ENCODE measurements at places on chromosomes 7 and 10.

- no peak for DNase-seq
Observed at GRCh38 chr7:77199013-77199966, at the start of gene FGL2. Gene FGL2 (minus strand): TSS chr7:77199819. CDS start chr7:77199793, 26 bp downstream.

DNA sequence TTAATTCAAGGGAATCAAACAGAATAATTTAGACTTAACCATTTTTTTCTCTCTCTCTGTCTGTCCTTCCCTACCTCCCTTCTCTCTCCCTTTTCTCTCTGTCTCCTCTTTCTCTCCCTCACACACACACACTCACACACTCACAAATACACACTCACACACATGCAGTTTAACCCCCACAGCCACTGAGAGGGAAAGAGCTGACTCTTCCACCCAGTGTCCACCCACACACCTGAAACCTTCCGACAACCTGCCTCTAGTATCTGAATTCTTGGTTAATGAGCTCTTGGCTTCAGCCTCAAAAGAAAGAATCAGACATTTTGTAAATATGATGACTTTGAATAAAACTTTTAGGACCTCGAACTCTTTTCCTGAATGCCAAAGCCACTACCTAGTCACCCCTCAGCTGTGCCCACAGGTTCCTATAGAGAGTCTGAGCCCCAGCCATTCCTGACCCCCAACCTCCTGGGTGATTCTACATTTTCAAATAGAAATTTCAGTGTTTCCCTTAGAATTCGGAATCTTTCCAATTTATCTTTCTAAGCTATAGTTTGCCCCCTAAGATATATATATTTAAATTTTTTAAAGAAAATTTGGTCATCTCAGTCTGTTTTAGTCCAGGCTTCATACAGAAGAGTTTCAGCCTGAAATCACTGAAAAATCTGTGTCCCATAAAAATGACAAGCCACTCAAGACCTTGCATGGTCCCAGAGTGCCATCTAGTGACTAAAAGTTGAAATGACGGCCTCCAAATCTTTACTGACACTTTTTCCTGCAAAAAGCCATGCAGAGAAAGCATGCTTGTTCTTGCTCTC lies 202.8 kb downstream of the IPMK start:
- no peak for DNase-seq

- DNase-seq = no peak
Observed at GRCh38 chr7:147413557-147413870, 1177.1 kb upstream of the C7orf33 start.

- no peak for DNase-seq
Observed at GRCh38 chr7:25857376-25858067, 294.5 kb upstream of the NFE2L3 start.

DNA sequence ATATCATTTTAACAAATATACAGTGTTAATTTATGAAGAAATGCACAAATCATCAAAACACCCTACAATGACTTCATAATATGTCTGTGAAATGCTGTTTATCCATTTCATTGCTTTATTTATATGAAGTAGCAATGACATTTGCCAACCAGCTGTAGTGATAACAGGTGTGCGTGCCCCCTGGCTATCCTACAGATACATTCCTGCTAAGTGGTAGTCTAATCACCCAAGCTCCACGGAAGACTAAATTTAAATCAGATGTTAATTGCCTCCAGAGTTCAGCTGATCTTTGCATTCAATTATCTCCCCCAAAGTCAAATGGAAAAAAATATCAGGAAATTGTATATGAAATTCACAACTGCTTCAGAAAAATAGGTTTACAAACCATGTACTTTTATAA lies 1164.2 kb upstream of the LRRN3 start:
- no peak for DNase-seq

DNA sequence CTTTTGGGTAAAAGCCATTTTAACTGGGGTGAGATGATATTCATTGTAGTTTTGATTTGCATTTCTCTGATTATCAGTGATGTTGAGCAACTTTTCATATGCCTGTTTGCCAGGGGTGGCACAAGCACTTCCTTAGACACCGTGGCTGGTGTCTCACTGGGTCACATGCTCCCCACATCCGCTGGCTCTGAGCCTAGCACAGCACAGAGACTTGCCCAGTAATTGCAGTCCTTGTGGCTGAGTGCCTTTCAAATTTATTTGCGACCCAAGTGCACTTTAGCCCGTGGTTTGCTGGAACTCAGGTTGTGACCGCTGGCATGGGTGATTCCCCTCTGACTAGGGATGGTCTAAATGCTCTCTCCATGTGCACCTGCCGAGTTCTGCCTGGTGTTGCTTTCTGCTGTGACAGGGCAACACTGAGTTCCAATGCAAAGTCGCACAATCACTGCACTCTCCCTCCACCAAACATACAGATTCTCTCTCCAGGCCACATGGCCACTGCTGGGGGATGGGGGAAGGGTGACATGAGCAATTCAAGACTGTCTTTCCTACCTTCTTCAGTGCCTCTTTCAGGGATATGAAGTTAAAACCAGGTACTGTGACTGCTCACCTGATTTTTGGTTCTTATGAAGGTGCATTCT lies 66.5 kb downstream of the ZNF277 start:
- DNase-seq = no peak

DNA sequence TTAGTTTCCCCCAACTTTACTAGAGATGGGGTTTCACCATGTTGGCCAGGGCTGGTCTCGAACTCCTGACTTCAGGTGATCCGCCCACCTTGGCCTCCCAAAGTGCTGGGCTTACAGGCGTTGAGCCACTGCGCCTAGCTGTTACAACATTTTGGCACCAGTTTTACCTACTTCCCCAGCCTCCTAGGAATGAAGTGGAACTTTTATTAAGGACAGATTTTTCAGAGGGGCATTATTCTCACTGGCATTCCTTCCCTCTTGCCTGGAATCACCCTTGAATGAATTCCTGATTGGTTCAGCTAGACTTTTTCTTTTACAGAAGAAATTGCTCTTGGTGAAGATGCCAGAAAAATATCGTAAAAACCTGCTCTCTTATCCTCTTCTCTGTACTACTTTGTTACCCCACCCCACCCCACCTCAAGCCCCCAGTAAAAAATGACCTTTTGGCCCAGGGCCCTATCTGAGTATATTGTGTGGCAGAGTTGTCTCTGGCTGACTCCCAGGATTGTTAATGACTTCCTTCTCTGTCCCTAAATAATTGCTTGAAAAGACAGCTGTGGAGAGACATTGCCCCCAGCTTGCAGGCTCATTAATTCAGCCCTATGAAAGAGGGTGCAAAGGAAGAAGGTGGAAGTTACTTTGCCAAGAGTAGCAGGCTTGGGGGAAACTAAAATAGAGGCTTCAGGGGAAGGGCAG lies 189.6 kb downstream of the AUTS2 start:
- DNase-seq = no peak

DNA sequence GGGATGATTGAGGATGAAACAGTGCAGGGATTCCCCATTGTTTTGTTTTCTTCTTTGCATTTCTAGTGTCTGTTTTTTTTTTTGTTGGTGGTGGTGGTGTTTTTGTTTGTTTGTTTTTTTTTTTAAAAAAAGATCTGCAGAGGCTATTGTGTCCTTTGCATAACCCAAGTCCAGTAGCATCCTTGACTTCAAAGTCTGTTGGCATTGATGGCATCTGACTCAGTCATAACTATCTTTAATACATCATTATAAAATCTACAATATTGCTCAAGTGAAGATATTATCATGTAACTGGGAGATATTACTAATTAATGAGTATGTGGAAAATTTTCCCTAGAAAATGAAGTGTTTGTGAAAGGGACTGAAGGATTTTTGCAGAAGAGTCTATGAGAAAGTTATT lies 70.2 kb downstream of the KIAA1217 start:
- no peak for DNase-seq

GRCh38 chr10:104931612-104932134 lies 290.6 kb downstream of the SORCS3 start:
- DNase-seq = no peak

DNA sequence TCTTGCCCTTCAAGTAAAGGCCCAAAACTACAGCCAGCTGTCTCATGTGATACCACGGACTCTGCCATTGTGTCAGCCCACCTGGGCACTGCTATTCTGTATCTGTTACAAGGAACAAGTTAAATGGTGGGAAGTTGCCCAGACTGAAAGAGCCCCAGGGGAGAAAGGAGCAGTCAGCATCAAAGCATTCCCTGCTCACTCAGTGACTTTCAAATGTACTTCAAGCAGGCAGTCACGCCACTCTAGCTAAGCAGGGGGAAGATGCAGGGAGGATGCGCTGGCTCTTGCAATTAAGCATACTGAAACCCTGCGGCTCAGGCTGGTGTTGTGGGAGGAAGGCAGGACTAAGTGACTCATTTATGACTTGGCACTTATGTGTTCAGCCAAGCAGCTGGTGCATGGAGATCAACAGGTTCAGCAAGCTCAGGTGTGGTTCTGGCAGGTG lies 1249.6 kb downstream of the TYW1 start:
- DNase-seq = no peak

GRCh38 chr7:2071133-2071832 lies 161.5 kb downstream of the MAD1L1 start:
- no peak for DNase-seq

GRCh38 chr7:112649560-112649959 lies 140.6 kb downstream of the TMEM168 start:
- no peak for DNase-seq

DNA sequence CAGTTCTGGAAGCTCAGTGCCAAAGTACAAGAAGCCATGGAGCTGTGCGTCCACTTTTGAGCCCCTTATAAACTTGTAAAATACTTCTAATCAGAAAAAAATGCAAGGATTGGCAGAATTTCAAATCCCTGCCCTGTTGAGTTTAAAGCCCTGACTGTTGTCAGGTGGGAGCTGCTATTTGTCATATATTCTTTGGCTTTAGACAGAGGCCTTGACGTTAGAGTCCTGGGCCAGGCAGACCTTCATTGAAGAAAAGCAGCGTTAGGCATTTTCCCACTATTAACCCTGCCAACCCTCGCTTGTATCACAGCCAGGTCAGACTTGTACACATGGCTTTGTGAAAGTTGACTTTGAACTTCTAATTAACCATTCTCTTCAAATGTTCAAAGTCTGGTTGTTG lies 155.4 kb downstream of the TWIST1 start:
- DNase-seq = no peak

- no peak for DNase-seq
Observed at GRCh38 chr7:55593172-55593514, 20.8 kb upstream of the VOPP1 start.

GRCh38 chr7:138460649-138461607 lies 869 bp downstream of the TRIM24 start:
- DNase-seq = peak; percentile 21

- DNase-seq = no peak
Observed at GRCh38 chr10:102752934-102753664, 9.4 kb downstream of the WBP1L start.

DNA sequence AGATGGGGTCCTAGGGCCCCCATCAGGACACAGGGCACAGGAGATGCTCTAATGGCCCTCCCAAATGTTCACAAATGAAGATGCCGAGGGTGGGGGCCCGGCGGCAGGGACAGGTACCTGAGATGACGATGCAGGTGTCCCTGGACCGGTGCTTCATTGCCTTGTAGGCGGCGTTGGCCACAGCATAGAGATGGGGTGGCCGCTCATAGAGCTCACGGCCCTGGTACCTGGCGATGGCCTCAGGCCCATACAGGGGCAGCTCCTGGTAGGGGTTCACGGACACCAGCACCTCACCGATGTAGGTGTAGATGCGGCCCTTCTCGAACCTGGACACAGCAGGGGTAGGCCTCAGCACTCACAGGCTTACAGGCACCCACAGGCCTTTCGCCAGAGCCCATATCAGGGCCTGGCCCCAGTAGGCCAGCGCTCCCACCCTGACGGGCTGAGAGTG lies 2.0 kb downstream of the MYO1G start:
- no peak for DNase-seq

DNA sequence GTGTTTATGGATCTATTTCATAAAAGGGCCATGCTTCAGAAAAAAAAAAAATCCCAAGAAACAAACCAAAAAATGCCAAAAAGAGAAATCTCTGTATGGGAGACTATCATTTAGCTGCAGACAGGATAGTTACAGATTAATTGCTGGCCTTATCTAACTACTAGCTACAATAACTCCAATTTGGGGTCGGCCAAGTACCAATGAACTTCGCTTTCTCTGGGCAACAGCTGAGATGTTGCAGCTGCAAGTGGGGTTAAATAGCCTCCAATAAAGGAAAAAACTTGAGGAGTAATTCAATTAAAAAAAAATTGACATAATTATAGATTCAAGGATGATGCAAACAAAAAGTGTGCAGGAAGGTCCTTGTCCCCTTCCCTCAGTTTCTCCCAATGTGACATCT lies 73.6 kb downstream of the PFKFB3 start:
- no peak for DNase-seq

GRCh38 chr7:18995270-18995671 lies 122.2 kb downstream of the TWIST1 start:
- DNase-seq = no peak

Measured in stimulated activated CD4-positive, alpha-beta T cell treated with anti-CD3 and anti-CD28 coated beads, Interleukin-1b, Interleukin-23, amount 100 ng/mL, for 1 hour (primary cell).